T-helper 1 cell (primary cell): ENCODE measurements at places on chromosomes 12 and 14.

- no peak for DNase-seq
Observed at GRCh38 chr12:88185988-88186387, 43.9 kb downstream of the TMTC3 start.

GRCh38 chr14:21924479-21924878 lies 250.9 kb upstream of the OR4E1 start:
- DNase-seq, result peak; percentile 20

DNA sequence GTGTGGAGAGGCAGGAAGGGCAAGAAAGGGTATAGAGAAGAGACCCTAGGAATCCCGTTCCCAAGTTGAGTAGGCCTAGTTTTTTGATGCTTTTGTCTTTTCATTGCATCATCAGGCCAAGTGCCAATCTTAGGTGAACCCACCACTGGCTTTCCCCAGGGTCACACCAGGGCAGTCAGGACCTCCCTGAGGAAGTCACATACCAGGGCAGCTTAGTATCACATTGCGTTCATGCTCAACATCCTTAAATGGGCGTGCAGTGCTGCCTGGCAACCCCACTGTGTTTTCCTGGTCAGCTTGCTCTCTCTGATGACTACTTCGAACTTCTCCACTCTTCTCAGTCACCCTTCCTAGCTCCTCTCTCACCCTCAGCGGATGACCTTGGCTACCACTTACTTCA lies 9.0 kb downstream of the ASIC1 start:
- DNase-seq, result no peak

- DNase-seq, result no peak
Observed at GRCh38 chr12:8664228-8664913, 1.7 kb upstream of the MFAP5 start.
